A172 (cell line): ENCODE measurements at places on chromosomes 13 and 19. TPM values are rescaled to one million over a fixed set of nuclear protein-coding genes. Genes with fewer than 3 reads are reported as not detected.

Gene CEP89
- total RNA-seq, result 34.8 and 35.9 TPM in 2 replicates

Gene TEKTIP1
- not detected in 2 replicates for total RNA-seq

GRCh38 chr19:41876847-41877832, at the start of gene CD79A:
CD79A (plus strand) TSS chr19:41877279; CDS start chr19:41877305, 26 bp downstream.
- DNase-seq, result no peak

DNA sequence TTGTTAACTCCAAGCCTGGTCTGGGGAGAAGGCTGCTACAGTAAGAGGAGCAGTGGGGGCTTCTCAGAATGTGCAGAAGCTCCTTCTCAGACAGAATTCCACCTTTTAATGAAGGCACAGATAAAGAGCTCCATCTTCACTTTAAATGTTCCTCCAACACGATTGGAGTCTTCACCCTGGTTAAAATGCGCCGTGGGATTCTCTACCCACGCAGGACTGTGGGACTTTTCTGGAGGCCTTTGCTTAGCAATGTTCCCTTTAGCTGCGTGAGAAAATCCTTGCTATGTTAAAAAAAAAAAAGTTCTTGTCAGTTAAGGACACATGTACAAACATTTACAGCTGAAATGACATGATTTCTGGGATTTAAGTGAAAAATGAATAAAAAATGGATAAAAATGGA, 546.3 kb downstream of the MYO16 start:
- DNase-seq, result no peak

DNA sequence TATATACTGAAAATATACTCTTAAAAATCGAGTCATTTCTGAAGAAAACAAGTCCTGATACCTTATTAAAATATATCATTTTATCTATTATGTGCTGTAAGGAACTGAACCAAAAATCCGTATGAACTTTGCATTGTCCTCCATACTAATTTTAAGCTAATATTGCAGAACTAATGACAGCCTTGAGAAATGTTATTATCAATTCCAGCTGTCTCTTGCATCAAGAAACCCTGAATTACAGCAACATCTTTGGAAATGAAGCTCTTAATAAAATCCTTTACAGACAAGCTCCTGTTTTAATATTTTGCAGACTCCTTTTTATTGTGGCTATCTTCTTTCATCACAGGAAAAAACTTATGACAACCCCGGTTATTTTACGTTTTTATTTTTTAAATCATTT, 1335.3 kb downstream of the EFNB2 start:
- no peak for DNase-seq

GRCh38 chr13:31115616-31116015, 46.1 kb downstream of the HSPH1 start:
- DNase-seq, result no peak

DNA sequence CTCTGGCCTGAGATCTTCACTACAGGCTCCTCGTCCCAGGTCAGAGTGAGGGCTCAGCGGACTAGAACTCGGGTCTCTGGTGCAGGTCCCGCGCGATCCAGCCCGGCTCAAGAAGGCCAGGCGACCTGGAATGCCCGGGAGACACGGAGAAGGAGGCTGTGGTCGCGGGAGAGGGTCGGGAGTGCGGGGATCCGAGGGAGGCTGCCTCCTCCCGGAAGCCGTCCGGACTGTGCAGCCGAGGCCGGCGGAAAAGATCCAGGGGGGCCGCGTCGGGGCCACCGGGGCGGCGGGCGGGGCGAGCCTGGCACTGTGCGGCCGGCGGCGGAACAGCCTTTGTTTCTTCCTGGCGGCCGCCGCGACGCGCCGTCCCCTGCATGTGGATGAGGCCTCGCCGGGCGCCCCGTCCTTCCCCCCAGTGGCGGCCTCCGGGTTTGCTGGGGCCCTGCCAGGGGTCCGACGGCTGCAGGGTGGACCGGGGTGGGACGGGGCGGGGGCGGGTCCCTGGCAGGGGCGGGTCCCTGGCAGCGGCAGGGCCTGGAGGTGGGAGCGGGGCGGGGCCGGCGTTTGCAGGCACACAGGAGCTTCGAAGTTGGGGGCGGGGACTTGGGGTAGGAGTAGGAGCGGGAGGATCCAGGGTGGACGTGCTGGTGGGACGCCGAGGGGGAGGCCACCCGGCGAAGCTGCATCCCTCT, 1.0 kb upstream of the SLC7A10 start:
- no peak for DNase-seq

DNA sequence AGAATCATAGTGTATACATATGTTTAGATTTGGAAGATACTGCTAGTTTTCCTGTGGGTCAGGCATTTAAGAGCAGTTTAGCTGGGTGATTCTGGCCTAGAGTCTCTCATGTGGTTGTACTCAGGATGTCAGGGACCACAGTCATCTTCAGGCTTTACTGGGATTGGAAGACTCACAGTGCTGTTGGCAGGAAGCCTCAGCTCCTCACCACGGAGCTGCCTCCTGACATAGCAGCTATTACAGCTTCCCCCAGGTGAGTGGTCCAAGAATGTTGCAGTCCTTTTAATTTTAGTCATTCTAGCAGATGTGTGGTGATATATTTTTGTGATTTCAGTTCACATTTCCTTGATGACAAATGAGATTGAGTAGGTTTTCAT, 16.9 kb upstream of the GPR18 start:
- DNase-seq, result peak; percentile 52

DNA sequence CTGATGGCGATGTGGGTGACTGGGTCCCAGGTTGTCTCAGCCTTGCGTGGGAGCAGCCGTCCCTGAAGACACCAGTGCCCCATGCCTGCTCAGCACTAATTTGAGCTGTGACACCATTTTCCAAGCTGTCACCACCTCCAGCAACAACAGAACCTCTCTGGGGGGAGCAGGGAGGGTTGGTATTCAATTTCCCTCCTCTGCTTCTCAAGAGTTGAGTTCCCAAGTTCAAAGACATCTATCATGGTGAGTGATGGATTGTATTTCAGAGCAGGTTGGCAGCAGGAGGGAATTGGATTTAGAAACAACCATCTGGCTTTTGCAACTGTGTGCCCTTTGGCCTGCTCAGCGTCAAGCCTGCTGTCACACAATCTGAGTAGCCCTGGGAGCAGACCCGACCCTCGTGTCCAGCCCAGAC, 46.9 kb upstream of the UQCRFS1 start:
- no peak for DNase-seq

GRCh38 chr13:73403355-73404120, 344.7 kb downstream of the KLF5 start:
- DNase-seq, result no peak

GRCh38 chr19:50205681-50206138, 2.3 kb downstream of the MYH14 start:
- no peak for DNase-seq

- DNase-seq, result no peak
Measured at GRCh38 chr13:31611214-31611613, 128.1 kb upstream of the RXFP2 start.
